ENCODE measurements at places on chromosomes 6 and 20.

GRCh38 chr20:1827974-1828785 lies 67.0 kb upstream of the SIRPA start:
- H3K4me3 ChIP-seq: no peak overlapping the region
- H3K36me3 ChIP-seq: no peaks in the 10 kb centered on the region
- H3K27ac ChIP-seq: no peak overlapping the region
- DNase-seq: no peak

DNA sequence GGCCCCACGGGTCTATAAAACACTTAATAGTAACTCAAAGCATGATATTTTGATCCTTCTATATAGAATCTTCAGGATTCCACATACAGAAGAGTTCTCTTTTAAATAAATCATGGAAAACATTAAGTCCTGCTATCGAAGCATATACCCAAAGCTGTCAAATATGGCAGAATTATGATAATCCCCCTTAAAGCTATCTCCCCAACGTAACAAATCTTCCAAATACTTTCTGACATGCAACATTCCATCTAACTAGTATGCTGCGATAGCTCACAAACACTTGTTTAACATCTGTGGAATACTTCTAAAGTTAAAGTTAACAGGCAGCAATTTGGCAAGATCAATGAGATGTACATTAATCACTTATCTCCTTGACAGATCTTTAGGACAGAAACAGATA lies 371.0 kb upstream of the RUNX2 start:
- peaks cover 5% of the 10 kb centered on the region for H3K36me3 ChIP-seq
- DNase-seq: no peak
- H3K4me1 ChIP-seq: no peaks in the 10 kb centered on the region

GRCh38 chr6:66499851-66500250 lies 792.8 kb upstream of the EYS start:
- H3K4me3 ChIP-seq: no peak overlapping the region
- H3K27me3 ChIP-seq: no peaks in the 10 kb centered on the region
- no peaks in the 10 kb centered on the region for H3K36me3 ChIP-seq
- no peak overlapping the region for H3K27ac ChIP-seq
- H3K4me1 ChIP-seq: no peaks in the 10 kb centered on the region

DNA sequence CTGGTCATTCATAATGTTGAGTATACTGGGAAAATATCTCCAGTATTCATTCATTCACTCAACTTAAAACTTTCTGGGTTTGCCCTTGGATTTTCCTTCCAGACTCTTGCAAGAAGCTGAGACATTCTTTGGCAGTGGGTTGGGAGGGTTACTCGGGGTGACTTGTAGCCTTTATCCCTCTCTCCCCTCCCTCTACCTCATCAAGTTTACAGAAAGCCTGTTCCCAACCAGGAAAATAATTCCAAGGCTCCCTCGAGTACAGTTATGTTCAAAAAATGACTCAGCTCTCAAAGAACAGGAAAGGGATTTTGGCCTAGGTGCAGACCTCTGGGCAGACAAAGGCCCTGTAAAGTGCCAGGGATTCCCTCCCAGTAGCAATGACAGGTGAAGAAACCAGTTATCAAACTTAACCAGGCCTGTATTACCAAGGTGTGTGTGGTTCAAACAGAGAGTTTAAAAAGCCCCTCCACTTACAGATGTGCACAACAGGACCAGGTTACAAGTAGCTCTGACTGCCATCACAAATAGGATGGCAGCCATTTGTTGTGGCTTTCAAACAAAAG lies 22.2 kb downstream of the FKBP1A start:
- no peaks in the 10 kb centered on the region for H3K27me3 ChIP-seq
- peaks cover 37% of the 10 kb centered on the region for H3K36me3 ChIP-seq
- no peak overlapping the region for H3K27ac ChIP-seq
- no peak for DNase-seq

DNA sequence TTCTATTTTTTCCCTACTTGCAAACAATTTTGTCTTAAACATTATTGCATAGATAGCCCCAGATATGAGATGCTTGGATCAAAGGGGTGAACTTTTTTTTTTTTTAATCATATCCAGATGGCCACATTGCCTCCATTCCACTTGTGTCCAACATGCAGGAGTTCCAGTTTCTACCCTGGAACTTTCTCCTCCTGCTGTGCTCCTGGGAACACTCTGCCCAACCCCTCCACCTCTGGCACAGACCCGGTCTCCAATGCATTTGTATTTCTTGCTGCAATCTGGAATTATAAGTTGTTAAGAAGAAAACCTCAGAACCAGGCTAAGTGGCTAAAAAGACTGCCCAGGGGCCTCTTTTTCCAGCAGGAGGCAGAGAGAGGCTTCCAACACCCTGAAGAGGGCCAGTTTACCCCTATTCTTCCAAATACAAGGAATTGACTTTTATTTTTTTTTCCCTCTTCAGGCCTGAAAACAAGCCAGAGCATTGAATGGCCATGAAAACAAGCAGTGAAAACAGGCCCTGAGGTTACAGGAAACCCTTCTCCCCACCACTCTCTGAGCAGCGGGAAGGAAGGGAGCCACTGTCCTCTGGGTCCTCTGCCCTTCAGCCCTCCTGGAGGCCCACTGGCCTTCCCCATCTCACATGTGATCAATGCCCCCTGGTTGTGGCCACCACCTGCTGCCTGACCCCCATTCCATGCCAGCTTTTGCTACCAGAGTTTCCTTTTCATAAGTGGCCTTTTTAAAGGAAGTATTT lies 44.3 kb downstream of the PDYN start:
- no peak overlapping the region for H3K4me3 ChIP-seq
- H3K27me3 ChIP-seq: no peaks in the 10 kb centered on the region
- DNase-seq: no peak
- no peaks in the 10 kb centered on the region for H3K36me3 ChIP-seq

DNA sequence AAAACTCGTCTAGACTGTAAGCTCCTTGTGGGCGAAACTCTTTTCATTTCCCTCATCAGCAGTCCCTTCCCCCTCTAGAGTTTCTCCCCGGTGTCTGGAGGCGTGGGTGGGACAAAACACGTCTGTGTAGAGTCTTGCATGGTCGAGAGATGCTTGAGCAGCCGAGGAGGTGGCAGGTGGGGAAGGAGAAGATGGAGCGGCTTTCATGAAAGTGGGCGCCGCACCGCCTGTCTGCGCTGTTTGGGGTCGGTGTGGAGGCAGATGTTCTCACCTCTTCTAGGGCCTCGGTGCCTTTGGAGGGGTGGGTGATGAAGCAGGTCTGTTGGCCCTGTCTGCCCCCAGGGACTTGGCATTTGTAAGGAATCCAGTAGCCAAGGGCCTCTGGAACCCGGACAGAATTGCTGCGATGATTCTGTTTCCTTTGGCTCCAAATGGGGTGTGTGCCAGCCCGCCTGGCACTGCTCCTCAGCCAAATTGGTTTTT lies 1.2 kb downstream of the BRPF3 start:
- no peaks in the 10 kb centered on the region for H3K27me3 ChIP-seq
- DNase-seq: no peak
- H3K27ac ChIP-seq: no peak overlapping the region
- H3K4me1 ChIP-seq: peaks cover 2% of the 10 kb centered on the region

DNA sequence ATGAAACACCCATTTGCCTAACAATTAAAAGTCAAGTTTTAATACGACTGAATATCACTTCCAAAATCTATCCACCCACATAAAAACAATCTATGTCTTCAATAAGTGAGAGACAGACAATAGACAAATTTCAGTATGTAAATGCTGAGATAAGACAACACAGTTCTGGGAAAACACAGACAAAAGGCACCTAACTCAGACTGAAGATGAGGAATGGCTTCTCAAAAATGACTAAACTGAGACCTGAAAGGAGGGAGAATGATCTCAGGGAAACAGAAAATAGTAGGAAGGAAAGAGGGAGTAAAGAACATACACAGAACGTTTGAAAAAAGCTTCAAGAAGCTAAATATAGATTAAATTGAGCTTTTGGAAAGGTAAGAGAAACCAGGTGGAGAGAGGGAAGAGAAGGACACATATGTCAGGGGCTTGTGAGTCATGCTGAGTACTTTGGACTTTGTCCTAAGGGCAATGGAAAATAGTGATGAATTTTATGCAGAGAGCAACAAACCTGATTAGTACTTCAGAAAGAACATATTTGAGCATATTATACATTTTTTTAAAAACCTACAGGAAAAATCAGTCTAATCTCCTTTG lies 16.1 kb downstream of the LMBRD1 start:
- H3K36me3 ChIP-seq: peaks cover 2% of the 10 kb centered on the region
- H3K27ac ChIP-seq: no peak overlapping the region
- H3K4me3 ChIP-seq: no peak overlapping the region
- no peaks in the 10 kb centered on the region for H3K4me1 ChIP-seq
- no peaks in the 10 kb centered on the region for H3K27me3 ChIP-seq
- no peak for DNase-seq

GRCh38 chr6:133223452-133224029 lies 17.6 kb upstream of the EYA4 start:
- no peak overlapping the region for H3K27ac ChIP-seq
- H3K4me1 ChIP-seq: no peaks in the 10 kb centered on the region
- no peak overlapping the region for H3K4me3 ChIP-seq
- no peaks in the 10 kb centered on the region for H3K36me3 ChIP-seq
- no peaks in the 10 kb centered on the region for H3K27me3 ChIP-seq
- DNase-seq: no peak

DNA sequence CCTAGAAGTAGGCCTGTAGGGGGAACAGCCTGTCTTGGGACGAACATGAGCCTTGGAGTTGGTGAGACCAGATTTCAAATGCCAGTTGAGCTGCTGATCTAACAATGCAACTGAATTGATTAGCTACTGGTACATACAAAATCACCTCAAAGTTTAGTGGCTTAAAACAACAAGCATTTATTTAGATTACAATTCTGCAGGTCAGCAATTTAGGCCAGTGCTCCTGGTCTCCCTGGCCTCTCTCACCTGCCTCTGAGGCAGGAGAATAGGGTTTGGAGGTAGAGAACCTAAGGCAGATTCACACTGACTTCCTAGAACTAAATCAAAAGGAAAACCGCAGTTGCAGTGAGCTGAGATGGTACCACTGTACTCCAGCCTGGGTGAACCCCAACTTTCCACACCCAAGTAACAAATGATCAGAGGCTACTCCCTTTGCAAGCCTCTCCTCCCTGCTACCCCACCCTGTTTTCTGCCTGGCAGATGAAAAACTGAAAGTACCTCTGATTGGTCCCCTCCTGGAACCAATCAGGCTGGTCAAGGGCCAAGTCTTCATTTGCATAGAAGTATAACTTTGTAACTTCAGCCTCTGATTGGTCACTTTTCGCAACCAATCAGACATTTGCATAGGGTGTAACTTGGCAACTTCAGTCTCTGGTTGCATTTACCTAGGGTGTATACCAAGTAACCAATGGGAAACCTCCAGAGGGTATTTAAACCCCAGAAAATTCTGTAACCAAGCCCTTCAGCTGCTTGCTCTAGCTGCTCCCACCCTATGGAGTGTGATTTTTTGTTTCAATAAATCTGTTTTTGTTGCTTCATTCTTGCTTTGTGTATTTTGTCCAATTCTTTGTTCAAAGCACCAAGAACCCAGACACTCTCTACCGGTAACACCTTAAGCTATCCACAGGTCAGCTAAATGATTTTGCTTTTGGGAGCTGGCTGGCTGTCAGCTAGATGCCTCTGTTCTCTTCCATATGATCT lies 8.1 kb upstream of the UBR2 start:
- H3K4me1 ChIP-seq: no peaks in the 10 kb centered on the region
- peak; percentile 44 for DNase-seq
- no peaks in the 10 kb centered on the region for H3K27me3 ChIP-seq
- no peaks in the 10 kb centered on the region for H3K36me3 ChIP-seq

- H3K36me3 ChIP-seq: no peaks in the 10 kb centered on the region
- no peak for DNase-seq
- no peaks in the 10 kb centered on the region for H3K4me1 ChIP-seq
- no peak overlapping the region for H3K27ac ChIP-seq
- H3K27me3 ChIP-seq: no peaks in the 10 kb centered on the region
These were observed 68.7 kb downstream of the FILIP1 start for GRCh38 chr6:75424618-75425548.

- H3K36me3 ChIP-seq: no peaks in the 10 kb centered on the region
- peak; percentile 15 for DNase-seq
- H3K27ac ChIP-seq: no peak overlapping the region
- no peak overlapping the region for H3K4me3 ChIP-seq
- H3K27me3 ChIP-seq: no peaks in the 10 kb centered on the region
These were observed 192.0 kb downstream of the LRFN2 start for GRCh38 chr6:40395066-40395697.
